ENCODE measurements at places on chromosomes 5 and 9.

GRCh38 chr5:93793159-93793781 lies 51.9 kb upstream of the POU5F2 start:
- no peak for DNase-seq

GRCh38 chr9:8679371-8679822 lies 879.8 kb upstream of the DMAC1 start:
- no peak for DNase-seq

- DNase-seq, result no peak
Observed at GRCh38 chr5:160638161-160638742, 213.8 kb downstream of the ATP10B start.

- DNase-seq, result no peak
Observed at GRCh38 chr9:89929315-89929672, 324.5 kb downstream of the GADD45G start.

- DNase-seq, result no peak
Observed at GRCh38 chr9:137253717-137254623, 1.2 kb upstream of the NELFB start.

GRCh38 chr5:170267431-170268152 lies 30.0 kb downstream of the LCP2 start:
- DNase-seq, result peak; percentile 79

- no peak for DNase-seq
Observed at GRCh38 chr9:127457191-127457878, 6.0 kb downstream of the LRSAM1 start.

- no peak for DNase-seq
Observed at GRCh38 chr5:179420476-179420875, 75.2 kb upstream of the ADAMTS2 start.

DNA sequence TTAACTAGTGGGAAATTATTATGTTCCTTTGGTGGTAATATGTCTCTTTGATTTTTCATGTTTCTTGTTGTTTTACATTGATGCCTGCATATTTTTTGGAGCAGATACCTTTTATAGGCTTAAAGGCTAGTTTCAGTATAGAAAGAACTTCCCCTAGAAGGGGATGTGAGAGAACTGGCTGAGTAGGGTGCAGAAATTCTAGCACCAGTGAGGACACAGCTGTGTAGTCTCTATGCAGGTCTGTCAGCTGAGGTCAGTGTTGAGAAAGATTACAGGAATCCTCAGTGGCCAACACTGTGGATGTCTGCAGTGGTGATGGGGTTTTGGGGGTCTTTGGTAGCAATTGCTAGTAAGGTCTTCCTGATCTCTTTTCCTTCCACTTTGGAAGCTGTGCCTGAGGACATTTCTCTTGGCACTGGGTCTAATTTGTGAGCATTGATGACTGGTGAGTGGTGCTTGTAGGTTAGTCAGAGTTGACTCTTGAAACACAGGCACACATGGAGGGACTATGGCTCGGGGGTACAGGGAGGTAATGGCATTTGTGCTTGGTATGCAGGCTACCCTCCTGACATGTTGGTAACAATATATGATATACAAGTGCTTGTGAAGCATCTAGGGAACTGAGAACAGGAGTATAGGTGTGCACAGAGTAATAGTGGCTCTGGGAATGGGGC lies 221.4 kb downstream of the SPATA31D1 start:
- DNase-seq, result no peak

DNA sequence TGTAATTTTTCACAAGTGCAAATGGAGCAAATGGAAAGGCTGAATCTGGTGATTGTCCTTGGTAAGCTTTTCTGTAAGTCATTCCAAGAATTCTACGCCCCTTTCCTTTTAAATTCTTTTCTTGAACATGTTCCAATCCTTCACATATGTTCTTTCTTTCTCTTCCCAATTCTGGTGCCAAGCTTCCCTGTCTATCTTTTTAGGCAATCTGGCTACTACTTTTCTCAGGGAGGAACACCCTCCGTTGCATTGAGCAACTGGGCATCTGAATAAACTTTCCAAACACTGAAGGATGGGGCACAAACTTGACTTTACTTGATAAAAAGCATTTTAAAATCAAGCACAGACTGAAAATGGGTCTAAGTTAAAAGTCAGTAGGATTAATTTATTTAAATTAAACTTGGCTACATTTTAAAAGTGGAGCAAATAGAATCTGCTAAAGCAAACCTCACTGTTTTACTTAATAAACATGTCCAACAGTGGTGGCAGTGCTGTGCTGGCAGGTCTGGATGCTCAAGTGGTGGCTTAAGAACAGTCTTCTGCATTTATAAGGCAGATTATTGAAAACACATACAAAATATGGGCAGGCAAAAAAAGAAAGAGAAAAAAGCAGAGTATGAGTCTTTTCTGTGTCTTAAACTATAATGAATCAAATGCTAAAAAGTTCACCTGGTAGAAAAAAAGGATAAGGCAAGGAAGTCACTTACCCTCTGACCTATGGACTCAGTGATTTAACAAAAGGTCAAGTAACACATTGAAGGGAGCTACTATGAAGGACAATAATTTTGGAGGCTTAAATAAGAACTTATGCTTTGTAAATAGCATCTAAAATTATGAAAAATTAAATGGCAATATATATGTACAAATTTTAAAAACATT lies 5.4 kb downstream of the ELL2 start:
- no peak for DNase-seq

DNA sequence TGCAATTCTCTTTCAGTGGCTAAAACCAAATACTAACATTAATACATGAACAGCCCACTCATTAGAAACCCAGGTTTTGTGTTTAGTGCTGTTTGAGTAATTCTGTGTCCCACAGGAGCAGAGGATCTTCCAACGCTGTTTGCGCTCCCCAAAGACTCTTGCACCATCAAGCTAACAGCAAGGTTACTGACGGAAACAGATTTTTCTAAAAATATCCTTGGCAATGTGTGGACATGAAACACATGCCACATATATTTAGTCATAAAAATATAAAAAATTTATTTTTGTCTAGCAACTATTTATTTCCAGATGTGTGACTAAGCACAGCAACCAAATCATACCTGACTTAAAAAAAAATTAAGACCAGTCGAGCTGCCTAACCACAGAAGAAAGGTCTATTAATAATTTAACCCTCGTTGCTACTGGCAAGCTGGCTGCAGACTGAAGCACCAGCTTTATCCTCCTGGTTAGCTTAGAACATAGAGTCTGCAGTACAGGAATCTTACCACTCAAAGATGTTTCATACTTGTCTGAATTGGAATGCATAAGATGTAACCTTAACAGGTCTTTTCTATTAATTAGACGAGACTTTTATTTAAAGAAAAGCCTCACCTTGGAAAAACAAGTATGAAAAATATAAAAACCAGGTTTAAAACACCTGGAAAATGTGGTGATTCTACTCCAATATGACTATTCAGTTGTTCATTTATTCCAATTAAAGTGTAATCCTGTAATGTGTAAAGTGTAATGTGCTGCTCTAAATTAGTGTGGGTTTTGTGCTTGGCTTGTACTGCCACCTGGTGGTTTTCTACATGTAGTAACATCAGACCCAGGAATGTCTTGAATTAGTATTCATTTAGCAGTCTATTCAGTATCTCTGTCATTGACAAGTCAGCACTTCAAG lies 272.5 kb downstream of the EPB41L4A start:
- DNase-seq, result peak; percentile 76

DNA sequence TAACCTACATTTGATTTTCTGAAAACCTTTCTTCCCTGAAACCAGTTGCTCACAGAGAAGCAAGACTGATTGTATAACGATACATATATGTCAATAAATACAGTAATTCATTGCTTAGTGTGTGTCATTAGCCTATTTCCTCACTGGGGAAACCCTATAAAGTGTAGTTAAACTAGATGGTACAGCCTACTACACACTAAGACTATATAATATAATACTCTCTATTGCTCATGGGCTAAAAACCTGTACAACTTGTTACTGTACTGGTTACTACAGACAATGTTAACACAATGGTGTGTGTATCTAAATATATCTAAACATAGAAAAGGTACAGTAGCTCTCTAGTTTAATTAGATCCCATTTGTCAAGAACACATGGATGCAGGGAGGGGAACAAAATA lies 181.2 kb downstream of the CDH18 start:
- no peak for DNase-seq

DNA sequence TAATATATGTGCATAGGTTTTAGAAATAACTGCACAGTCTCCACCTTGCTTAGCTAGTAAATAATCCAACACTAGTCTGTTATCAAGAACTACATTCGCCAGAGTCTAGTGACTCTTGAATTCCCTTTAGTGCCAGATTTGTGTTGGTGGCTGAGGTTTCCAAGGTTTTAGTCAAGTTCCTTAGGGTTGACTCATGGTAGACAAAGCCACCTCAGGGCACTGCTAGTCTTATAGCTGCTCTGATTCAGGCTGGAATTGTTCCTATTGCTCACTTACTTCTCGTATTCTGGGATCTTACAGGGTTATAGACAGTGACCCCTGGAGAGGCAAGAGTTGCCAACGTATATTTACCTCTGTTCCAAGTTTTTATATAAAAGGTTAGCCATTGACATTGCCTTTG lies 1369.8 kb upstream of the CDH9 start:
- no peak for DNase-seq

DNA sequence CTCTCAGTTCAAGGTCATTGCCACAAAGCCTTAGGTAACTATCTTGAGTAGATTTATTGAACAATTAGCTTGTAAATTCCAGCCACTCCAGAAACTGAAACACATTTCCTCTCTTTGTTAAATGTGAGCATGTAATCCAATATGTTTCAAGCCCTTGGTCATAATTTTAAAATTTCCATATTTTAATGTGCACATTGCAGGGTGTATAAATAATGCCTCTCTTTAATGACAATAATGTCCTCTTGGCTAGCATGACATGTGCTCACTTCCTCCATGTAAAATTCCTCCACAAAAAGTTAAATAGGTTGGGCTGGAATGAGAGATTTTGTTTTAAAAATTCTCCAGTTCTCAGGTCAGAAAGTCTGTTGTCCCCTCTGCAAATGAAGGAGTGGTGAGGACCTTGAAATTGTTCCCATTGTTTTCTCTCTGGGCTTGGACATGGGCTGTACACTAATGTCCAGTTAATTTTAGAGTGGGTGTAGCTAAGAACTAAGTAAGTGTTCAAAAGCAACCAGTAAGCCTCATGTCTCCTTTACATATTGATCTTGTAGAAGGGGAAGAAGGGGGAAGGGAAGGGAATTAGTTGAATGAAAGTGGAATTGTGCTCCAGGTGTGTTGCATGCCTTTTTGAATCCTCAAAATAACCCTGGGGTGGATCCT lies 2.9 kb downstream of the PPP3R2 start:
- DNase-seq, result no peak

GRCh38 chr5:83563631-83564030 lies 92.1 kb downstream of the VCAN start:
- no peak for DNase-seq

DNA sequence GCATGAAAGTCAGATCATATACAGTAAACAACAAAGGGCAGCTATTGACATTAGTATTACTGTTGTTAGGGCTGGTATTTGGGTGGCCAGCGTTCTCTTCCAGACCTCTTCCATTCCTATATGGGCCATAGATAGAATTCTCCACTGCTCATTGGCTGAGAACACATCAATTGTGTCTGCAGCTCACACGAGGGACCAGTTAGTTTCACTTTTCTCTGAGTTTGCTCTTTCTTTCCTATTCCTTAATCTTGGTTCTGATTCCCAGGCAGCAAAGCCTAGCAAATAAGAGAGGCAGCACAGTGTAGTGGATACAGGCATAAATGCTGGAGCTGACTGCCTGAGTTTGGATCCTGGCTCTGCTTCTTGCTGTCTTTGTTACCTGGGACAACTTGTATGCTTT lies 476.4 kb downstream of the SPOCK1 start:
- DNase-seq, result no peak

DNA sequence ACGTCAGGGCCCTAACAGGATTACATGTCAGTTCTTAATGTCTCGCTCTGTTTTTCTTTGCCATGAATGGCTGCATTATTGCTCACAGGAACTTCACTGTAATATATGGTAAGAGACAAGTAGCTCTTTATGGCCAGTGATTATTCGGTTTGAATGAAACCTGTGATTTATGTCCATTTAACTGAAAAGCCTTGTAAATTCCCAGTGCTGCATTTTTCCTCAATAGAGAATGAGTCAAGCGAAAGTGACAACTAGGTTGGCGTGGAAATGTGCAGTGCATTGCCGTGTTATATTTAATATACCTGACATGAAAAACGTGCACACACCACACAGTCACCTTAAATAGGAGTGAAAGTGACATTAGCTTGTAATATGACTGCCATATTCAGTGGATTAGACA lies 163.1 kb downstream of the PBX3 start:
- no peak for DNase-seq

DNA sequence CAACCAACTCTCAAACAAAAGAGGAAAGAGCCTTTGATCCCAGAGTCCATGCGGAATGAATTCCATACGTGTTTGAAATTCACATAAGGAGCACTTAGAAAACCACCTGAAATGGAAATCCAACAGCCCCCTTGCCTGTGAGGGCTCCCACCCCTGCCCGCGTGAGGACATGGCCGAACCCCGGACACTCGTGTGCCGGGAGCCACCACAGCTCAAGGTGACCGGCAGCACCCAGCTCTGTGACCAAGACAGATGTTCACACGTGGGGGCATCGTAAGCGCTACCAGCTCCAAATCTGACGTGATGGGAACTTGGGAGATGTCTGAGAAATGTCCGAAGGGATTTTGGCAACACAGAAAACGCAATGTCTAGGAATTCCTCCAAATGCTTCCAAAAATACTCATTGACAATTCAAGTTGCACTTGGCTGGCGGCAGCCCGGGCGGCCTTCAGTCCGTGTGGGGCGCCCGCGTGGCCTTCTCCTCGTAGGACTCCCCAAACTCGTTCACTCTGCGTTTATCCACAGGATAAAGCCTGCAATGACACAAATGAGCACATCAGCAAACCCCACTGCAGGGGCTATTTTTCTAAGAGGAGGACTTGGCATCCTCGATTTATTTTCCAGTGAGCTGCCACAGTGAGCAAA lies 23.2 kb upstream of the TERT start:
- DNase-seq, result no peak

DNA sequence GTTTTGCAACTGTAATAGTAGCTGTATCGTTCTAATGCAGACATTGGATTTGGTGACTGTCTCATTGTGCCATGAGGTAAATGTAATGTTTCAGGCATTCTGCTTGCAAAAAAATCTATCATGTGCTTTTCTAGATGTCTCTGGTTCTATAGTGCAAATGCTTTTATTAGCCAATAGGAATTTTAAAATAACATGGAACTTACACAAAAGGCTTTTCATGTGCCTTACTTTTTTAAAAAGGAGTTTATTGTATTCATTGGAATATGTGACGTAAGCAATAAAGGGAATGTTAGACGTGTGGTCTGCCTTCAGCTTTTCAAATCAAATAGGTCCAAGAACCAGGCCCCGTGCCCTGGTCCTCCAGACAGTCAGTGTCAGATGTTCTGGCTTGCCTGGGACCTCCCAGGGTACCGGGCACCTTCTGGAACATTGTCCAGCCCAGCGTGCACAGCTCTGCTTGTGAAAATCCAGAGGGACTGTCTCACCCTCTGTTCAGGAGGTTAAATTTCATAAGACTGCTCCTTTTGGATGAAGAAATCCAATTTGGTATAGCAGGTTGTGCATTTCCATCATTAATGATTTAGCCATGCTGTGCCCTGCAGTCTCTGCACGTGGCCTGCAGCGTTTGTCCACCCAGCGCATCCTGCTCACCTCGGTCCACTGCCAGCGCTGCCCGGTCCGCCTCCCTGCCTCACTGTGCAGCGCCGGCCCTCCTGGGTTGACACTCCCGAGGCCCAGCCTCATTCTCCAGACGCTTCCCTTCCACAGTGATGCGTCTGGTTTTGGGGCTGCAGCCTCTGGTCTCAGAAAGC lies 6.6 kb upstream of the AHRR start:
- no peak for DNase-seq

Measured in Jurkat, Clone E6-1 (cell line).